ENCODE measurements at places on chromosomes 3 and 15.

GRCh38 chr3:120370463-120370862 is 21.3 kb upstream of the LRRC58 start:
- no peak for DNase-seq

GRCh38 chr15:59436774-59437141 is 1.2 kb upstream of the FAM81A start:
- no peak for DNase-seq

DNA sequence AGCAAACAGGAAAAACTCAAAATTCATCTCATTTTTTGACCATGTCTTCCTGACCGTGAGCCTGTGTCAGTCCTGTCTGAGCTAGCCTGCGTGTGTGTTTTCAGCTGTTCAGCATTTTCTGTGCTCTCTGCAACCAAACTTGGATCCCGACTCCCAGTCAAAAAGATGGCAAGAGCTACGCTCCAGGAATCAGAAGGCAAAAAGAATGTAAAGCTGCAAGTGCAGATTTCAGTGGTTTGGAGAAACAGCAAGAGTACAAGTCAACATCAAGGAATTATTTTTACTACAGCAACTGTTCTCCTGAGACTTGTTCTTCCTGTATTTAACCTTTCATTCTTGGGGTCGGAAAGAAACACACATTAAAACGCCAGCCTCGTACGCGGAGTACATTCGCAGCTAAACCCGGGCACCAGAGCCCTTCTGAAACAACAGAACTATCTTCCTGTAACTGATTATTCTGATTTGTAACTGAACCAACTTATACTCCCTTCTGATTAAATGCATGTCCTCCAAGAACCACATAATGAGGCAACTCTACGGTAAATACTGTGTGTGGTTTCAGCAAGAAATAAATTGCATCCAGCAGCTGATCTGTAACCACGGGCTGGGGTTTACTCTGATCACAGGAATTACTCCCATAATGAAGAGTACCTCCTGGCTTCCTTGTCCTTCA is 107.4 kb downstream of the LRIG1 start:
- no peak for DNase-seq

DNA sequence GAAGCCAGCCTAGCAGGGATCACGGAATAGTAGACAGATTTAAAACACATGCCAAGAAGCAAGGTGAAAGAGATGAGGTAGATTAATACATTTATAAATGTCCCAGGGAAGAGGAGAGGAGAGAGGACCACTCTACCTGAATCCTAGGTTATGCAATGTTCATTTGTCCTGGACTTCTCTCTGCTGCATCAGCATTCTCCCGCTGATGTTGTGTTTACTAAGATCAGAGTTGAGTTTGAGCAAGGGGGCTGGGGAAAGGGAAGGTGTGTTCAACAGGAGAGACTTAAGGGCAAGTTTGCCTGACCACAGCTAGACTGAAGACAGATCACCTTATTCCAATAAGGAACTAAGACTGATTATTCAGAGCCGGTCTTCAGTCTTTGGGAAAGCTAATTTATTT is 1.1 kb upstream of the KPNA1 start:
- no peak for DNase-seq

- DNase-seq = no peak
These were observed 38.4 kb upstream of the SLC25A36 start for GRCh38 chr3:140903196-140903595.

DNA sequence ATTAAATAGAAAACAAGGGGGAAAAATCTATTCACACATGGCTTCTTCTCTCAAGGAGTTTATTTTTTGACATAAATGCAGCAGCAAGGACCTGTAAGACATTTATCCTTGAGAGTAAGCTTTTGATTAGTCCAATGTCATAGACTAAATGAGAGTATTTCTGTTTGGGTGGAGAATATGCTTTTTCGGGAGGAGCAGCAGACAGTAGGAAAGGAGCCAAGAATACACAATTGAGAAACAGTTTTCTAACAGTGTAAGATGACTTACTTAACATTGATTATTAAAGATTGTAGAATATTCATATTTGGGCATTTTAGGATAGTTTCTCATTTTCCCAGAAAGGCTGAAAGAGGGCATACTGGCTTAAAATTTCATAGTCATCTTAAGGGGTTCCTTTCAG is 65.9 kb upstream of the PAQR5 start:
- DNase-seq = no peak

GRCh38 chr15:47116698-47117097 is 600.6 kb upstream of the SEMA6D start:
- no peak for DNase-seq

- no peak for DNase-seq
These were observed 74.0 kb downstream of the SRGAP3 start for GRCh38 chr3:9175421-9175820.

- no peak for DNase-seq
These were observed 291.2 kb downstream of the FAM43A start for GRCh38 chr3:194976874-194977273.

DNA sequence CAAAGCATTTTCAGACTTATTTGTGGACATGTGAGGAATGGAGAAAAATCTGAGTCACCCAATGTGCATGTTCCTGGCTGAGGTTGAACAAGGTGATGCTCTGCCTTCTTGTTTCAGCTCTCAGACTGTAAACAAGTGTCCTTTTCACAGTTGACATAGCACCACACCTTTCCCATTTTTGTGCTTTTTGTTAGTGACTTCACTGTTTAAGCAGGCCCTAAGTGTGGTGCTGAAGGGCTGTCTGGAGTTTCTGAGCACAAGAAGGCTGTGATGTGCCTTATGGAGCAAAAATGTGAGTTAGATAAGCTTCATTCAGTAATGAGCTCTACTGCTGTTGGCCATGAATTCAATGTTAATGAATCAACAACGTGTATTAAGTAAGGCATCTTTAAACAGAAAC is 20.4 kb downstream of the ABI3BP start:
- no peak for DNase-seq

GRCh38 chr3:17182166-17182565 is 297.4 kb downstream of the PLCL2 start:
- no peak for DNase-seq

DNA sequence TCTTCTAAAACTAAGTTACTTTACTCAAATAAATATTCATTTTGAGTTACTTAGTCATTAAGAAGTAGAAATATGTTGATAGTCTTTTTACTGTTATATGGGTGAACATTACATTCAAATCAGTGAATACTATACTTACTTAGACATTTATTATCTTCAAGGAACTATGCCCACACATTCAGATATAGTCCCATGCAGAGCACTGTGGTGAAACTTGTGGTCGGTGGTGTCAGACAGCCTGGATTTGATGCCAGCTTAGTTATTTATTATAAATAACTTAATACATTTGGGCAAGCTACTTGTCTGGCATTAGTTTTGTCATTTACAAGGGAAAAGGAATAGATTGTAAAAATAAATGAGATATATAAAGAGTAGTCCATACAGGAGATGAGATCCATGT is 149.5 kb downstream of the RAP2B start:
- DNase-seq = no peak

DNA sequence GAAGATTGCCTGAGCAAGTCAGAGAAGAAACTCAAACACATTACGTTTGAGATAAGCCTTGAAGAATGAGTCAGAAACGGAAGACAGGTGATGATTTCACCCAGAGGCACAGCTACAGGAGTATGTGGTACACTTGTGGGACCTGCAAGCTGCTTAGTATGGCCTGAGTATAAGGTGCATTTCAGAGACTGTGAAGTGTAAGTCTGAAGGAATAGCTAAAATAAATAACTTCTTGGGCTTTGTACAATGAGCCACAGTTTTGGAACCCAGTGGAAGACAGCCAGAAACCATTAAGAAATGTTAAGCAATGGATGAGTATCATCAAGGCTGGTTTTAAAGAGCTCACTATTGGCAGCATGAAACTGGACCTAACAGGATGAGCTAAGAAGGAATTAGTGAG is 826.2 kb downstream of the ROBO1 start:
- DNase-seq = no peak

GRCh38 chr3:86929046-86929445 is 61.9 kb downstream of the VGLL3 start:
- no peak for DNase-seq

- DNase-seq = no peak
These were observed 1195.9 kb downstream of the ROBO2 start for GRCh38 chr3:78235841-78236240.

DNA sequence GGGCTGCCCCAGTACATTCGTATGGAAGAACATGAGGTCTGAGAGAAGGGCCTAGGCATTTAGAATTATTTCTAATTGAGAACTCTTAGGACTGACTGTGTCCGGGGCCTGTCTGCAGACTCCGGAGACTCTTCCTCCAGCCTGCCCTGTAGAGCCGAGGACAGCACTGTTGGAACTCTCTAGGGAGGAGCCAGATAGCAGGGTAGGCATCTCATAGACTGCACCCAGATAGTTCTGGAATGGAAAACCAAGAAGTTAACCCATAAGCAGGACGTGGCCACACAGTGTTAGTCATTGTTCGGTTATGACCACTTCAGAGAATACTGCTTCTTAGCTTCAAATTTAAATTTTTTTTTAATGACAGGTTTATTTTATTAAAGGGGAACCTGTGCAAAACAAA is 59.5 kb downstream of the SNRK start:
- no peak for DNase-seq

GRCh38 chr3:108006881-108007331 is 83.9 kb downstream of the CD47 start:
- no peak for DNase-seq

- no peak for DNase-seq
These were observed 17.7 kb upstream of the HEG1 start for GRCh38 chr3:125073390-125073905.

DNA sequence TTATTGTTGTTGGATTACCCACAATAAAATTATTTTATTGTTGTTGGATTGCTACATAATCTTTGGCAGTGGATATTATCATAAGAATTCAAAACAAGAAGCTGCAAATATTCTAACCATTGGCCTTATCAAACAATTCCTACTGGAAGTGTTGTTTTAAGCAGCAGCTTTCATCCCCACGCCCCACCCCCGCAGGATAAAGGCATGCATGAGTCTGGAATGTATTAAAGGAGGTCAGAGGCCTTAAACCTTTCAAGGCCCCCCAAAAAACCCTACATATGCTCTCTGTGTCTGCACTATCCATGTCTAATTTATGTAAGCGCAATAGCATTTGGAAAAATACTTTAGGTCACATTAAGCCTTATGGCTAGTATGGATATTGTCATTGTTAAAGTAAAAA is 23.1 kb downstream of the P3H2 start:
- DNase-seq = no peak

GRCh38 chr3:14430053-14430452 is 27.6 kb downstream of the SLC6A6 start:
- DNase-seq = no peak

- no peak for DNase-seq
These were observed 870 bp upstream of the TMEM40 start for GRCh38 chr3:12759693-12760565.

GRCh38 chr3:59401924-59402323 is 352.1 kb upstream of the CFAP20DC start:
- no peak for DNase-seq

DNA sequence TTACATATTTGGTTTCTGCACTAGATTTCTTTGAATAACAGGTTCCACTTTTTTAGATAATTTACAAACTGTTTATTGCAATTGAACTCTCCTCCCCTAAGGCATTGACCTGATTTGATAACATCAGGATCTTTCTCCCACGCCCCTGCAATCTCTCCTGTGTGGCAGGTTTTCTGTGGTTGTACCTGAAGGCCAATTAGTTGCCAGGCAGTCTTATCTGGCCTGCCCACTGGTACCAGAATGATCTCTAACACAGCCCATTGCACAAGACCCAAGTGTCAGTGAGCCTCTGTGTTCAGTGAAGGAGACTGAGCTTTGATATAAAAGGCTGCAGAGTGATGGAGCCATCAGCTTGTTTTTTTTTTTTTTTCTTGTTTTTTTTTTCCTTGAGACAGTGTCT is 3.3 kb downstream of the ACAD9 start:
- no peak for DNase-seq

DNA sequence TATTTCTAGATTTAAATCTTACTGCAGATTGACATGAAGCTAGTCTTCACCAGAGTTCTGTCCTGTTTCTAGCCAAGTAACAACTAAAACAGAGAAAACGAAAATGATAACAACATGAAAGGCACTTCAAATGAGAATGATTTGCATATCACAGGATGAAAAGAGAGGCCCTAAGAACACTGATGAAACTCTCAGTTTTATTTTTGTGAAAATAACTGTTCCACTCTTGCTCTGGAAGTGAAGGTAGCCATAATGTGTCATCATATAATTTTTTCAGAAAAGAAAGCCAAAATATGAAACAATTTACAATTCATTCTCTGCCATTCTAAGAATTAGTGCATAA is 274.4 kb downstream of the ADAMTSL3 start:
- DNase-seq = no peak

DNA sequence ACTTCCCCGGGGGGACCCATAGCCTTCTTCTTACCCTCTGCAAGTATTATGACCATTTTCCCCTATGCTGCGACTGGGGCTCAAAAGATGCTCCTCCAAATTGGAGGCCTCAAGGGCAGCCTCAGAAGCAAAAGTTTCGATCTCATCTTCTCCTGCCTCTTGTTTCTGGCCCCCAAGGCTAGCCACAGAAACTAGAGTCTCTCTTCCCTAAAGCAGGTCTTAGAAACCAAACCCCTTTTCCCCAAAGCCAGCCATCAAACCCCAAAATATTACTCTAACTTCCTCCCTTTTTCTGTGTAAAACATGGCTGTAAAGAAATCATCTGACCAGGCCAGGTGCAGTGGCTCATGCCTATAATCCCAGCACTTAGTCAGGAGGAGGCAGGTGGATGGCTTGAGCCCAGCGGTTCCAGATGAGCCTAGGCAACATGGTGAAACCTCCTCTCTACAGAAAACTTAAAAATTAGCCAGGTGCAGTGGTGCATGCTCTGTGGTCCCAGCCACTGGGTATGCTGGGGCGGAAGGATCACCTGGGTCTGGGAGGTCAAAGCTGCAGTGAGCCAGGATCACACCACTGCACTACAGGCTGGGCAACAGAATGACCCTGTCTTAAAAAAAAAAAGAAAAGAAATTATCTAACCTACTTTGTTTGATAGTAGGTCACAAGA is 36.7 kb upstream of the MFGE8 start:
- DNase-seq = no peak

DNA sequence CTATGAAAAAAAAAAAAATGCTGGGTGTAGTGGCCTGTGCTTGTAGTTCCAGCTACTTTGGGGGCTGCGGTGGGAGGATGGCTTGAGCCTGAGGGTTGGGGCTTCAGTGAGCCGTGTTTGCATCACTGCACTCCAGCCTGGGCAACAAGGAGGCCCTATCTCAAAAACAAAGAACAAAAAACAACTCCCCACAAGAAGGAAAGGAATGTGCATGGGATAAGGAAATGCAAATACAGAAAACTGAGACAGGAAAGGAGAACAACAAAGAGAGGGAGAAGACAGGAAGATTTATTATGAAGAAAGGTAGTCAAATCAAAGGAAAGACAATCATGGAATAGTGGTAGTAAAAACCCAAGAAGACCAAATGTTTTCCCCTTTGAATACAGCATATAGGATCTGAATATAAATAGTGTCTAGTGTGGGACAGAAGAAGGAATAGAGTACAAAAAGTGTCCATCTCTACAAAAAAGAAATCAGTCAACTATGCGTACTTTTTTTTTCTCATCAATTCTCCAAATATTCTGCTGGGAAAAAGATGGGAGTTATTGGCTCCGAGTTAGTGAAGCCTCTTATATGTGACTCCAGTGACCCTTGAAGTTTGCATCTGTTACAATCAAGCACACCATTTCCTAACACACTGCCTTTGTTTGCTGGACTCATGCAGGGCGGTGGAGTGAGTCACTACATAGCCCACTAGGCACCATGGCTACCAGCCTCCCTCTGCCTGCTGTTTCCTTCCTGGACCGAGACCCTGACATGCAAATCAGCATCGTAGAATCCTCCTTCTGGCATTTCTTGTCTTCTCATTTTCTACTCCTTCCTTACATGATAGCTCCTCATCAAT is 101.2 kb upstream of the PTX3 start:
- no peak for DNase-seq
